ENCODE measurements at places on chromosomes 2 and 18.

DNA sequence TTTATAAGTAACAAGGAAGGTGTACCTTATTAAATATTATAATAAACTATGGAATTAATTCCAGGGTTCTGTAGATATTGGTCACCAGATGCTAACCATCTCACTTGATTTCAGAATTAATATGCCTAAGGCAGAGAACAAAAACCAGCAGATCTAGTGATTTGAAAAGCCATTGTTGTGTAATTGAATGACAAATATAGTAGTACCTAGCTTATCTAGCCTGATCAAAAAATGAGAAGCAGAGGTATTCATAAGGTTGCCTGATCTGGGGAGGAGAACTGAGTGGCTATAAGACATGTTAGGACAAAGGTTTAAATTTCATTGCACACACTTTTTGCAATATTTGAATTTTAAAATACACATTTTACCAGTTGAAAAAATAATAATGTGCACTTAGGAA is 132.0 kb upstream of the UBE2E3 start:
- no peak for DNase-seq

DNA sequence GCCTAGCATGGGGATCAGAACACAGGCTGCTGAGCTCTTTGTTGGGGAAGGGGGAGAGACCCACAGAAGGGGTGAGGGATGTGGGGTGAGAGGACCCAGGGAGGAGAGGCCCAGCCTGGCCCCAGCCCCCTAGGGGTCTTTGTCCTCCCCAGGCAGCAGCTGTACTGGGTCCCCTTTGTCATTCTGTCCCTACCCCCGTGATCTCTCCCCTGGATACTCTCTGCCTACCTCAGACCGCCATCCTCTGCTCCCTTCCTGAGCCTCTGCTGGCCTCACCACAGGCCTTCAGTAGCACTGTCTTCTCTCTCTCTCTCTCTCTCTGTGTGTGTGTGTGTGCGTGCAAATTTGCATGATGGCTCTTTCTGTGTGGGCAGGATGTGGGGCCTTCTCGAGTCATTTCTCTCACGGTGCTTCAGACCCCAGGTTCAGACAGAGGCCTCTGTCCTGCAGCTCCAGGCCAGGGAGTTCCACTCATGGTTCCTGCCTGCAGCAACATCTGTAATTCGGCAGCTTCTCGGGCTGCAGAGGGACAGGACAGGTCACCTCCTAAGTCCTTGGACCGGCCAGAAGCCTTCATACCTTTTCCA is 1.4 kb downstream of the PSD4 start:
- DNase-seq: no peak

GRCh38 chr2:23375448-23375847 is 9.5 kb upstream of the KLHL29 start:
- peak; percentile 54 for DNase-seq

DNA sequence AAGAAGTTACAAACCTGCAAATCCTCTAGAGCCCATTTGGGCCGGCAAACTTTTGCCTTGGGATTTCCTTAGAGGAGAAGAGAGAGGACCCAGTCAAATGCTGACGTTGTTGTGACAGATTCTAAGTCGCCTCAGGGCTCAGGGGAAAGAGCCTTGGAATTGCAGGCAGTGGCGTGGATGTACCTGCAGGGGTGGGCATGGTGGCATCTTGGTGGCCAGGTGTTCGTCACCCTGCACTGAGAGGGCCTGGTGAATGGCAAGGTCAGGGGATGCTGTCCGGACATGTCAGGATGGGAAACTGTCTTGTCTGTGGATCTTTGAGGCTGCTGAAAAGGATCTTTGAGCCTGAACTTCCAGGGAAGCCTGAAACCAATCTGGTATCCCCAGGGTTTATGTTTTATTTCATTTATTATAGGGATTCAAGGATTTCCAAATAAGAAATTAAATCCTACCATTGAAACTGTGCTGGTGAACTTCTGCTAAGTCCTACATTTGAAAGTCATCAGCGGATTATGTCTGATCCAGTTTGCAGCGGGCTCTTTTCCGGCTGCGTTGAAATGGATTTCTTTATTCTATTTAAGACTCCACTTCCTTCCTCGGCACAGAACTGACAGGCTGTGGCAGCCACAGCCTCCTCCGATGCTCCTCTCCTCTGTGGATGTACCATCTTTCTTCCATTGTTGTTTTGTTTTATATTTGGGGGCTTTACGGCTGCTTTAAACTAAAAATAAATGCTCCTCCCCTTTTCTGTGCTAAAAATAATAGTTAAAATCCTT is 207.6 kb downstream of the AGAP1 start:
- DNase-seq: peak; percentile 44

DNA sequence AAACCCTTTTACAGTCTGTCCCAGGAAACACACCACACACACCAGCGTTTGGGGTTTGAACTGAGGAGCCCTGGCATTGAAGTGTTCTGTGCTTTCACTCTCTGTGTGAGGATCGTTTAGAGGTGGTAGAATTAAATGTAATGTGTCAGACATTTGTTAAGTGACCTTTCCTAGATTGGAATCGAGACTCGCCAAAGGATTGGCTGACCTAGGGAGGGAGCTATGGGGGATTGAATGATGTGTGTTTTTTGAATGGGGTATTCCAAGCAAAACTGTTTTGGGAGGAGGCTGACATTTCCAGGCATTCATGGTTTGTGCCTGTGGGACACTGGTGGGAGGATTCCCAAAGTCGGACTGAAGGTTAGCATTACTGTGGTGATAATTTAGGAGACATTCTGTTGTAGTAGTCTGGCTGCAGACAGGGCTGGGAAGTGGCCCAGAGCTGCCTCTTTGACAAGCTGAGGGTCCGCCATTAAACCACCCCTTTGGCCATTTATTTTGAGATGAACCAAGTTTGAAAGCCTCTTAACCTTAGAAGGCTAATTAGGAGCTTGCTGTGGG is 1.7 kb downstream of the MYO1B start:
- DNase-seq: no peak

DNA sequence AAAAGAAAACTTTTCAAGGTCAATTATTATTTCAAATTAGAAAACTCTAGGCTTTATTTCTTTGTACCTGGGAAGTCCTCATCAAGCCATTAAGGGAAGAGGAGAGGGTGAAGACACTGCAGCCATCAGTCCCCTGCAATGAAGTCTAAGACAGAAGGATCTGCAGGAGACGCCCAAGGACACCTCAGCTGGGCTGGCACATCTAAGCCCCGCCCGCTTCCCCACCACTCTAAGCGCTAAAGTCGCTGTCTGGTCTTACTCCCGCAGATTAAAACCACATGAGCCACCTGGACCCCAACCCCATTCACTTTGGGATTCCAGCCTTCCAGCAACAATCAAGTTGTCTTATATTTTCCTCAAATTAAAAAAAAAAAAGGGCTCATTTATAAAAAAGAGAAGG is 104.4 kb downstream of the AFF3 start:
- peak; percentile 35 for DNase-seq

DNA sequence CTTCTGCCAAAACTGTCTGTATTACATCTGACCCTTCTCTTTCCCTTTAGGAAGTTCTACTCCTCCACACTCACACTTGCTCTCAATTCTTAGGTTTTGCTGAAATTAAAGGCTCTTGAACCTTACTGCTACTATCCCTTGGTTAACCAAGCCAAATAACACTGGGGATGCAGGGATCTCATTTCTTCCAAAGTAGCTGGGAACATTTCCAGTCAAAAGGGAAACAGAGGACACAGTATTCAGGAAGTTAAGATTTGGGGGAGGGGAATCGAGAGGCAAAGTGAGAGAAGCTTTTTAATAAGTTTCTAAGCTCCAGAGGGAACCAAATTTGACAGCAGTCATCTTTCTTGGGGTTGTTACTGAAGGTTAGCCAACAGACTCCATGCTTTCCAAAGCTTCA is 6.2 kb downstream of the SEPTIN2 start:
- no peak for DNase-seq

GRCh38 chr2:216188956-216189355 is 79.8 kb downstream of the XRCC5 start:
- DNase-seq: no peak

DNA sequence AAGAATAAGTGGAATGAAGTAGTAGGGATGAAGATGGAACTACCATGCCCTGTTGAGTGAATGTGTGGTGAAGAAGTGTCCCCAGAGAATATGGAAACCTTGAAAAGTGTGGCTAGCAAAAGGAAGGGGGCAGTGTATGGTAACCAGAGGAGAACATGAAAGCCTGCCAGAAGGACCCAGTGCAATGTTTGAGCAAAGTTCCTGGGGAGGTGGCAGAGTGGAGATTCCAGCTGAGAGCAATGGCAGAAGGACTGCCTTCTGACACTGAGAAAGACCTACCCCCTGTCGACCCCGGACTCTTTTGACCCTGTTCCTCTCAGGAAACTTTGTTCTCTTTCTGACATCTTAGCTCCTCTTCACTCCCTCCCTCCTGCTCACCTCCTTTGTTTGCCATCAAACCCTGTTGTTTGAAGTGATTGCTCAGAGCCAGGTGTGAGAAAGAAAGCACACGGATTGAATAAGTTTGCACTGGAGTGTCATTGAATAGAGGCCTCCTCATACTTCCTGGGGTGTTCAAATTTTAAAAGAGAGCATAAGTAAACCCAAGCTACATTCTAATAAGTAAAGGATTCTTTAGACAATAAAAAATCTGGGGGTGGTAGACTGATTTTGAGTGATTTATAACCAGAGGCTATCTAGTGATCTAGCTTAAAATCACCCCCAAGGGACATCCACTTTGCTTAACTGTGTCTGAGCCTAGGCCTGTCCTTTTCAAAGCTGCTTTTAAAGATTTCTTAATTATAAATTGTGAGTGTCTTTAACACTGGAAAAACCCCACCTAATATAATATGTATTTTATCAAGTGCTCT is 57.1 kb downstream of the TRIB2 start:
- DNase-seq: no peak

- DNase-seq: no peak
These were observed 466.7 kb upstream of the MYT1L start for GRCh38 chr2:2797797-2798196.

DNA sequence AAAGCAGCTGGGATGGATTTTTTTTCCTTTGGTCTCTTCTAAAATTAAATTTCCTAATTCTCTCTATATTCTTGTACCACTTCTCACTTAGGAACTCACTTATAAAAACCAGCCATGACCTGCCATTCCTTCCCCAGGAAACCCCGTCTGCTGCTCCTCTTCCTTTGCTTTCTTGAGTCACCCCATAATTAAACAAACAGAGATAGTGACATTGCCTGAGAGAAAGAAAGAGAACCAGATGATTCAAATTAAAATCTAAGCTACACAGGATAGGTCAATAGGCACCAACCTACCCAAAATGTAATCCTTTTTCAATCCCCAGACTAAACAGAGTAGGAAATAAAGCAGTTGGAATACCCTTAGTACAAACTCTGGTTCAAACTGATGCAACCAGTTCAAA is 9.7 kb downstream of the STK39 start:
- DNase-seq: no peak

- no peak for DNase-seq
These were observed 52.9 kb upstream of the XDH start for GRCh38 chr2:31467426-31467825.

GRCh38 chr18:42305869-42306593 is 351.0 kb downstream of the PIK3C3 start:
- DNase-seq: peak; percentile 20

GRCh38 chr18:77166523-77166922 is 33.9 kb upstream of the MBP start:
- no peak for DNase-seq
